ENCODE measurements at places on chromosomes 7 and 10. TPM values are rescaled to one million over a fixed set of nuclear protein-coding genes. Genes with fewer than 3 reads are reported as not detected.

DNA sequence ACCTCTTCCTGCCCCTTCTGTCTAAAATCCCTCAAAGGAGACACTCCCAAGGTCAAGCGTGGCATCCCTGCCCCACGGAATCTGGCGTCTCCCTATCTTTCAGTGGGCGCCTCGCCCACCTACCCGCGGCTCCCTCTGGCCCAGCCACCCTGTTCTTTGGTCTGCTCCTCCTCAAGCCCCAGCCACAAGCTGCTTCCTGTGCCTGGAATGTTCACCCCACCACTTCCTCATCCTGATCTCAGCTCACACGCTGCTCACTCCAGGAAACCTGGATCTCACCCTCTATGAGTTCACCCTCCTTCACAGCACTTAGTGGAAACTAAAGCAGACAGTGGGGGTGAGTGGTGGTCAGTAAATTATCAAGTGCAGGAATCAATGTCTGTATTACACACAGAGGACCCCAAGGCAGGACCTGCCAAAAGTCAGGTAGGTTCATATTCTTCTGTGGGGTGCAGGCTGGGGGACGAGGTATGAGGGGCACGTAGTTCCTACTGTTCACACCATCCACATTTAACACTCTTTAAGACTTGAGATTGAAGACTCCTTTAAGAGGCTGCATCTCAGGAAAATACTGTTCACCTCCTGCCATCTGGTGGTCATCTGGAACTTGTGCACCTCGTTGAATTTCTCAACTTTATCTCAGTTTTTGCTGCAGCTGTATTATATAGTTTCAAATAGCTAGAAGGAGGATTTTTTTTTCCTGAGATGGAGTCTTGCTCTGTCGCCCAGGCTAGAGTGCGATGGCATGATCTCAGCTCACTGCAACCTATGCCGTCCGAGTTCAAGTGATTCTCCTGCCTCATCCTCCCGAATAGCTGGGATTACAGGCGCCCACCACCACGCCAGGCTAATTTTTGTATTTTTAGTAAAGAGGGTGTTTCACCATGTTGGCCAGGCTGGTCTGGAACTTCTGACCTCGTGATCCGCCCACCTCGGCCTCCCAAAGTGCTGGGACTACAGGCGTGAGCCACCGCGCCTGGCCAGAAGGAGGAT, 166.6 kb downstream of the ARHGAP21 start:
- no peaks in the 10 kb centered on the region for H3K36me3 ChIP-seq
- no peak overlapping the region for H3K27ac ChIP-seq
- no peaks in the 10 kb centered on the region for H3K27me3 ChIP-seq
- H3K4me3 ChIP-seq, result no peak overlapping the region
- peaks cover 3% of the 10 kb centered on the region for H3K4me1 ChIP-seq
- peak; percentile 16 for DNase-seq

GRCh38 chr7:36775676-36776075, 51.4 kb upstream of the AOAH start:
- no peak for DNase-seq
- H3K27me3 ChIP-seq, result no peaks in the 10 kb centered on the region
- no peak overlapping the region for H3K27ac ChIP-seq
- H3K4me3 ChIP-seq, result no peak overlapping the region

The PTER gene
- 22.9 TPM for total RNA-seq

- H3K4me3 ChIP-seq, result no peak overlapping the region
- H3K36me3 ChIP-seq, result no peaks in the 10 kb centered on the region
- H3K4me1 ChIP-seq, result peaks cover 2% of the 10 kb centered on the region
- peaks cover 31% of the 10 kb centered on the region for H3K27me3 ChIP-seq
Observed at GRCh38 chr10:120969219-120969645, 118.1 kb downstream of the WDR11 start.

DNA sequence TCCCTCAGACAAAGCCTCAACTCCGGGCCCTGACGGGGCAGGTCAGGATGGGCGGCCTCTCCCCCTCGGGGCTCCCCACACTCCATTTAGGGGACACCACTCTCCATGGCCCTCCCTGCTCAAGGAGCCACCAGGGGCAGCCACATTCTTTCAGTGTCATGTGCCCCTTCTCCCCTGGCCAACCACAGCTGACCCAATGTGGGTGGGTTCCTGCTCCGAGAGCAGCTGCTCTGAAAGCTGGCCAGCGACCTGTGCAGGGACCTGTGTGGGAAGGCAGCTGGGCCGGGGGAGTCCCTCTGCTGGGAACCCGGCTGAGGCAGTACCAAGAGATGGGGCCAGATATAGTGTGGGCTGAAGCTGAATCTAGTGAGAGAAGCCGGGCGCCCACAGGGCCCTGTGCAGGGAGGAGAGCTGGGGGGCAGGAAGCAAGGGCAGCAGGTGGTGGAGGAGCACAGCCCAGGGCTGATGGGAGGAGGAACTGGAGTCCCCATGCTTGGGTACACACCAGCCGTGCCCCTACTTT, 40.6 kb upstream of the NPFFR1 start:
- H3K27ac ChIP-seq, result no peak overlapping the region
- H3K36me3 ChIP-seq, result no peaks in the 10 kb centered on the region
- DNase-seq, result peak; percentile 22
- H3K4me3 ChIP-seq, result no peak overlapping the region
- peaks cover 27% of the 10 kb centered on the region for H3K4me1 ChIP-seq
- H3K27me3 ChIP-seq, result no peaks in the 10 kb centered on the region

DNA sequence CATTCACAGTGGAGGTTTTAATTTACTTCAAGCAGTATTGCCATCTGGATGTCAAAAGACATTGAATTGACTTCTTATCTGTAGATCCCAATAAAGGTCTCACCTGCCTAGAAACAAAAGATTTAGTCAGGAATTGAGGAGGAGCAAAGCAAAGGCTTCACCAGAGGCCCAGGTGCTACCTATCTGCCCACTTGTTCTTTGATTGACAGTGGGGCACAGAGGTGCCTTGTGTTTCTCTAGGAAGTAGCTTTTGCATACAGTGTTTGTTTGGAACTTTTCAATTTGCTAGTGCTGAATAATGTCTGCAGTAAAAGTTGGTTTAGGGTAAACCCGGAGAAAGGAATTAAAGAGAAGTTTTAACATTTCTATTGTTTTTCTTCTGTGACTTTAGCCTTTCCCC, 40.4 kb downstream of the AUTS2 start:
- H3K27me3 ChIP-seq, result no peaks in the 10 kb centered on the region
- no peak overlapping the region for H3K27ac ChIP-seq
- H3K4me3 ChIP-seq, result no peak overlapping the region
- no peaks in the 10 kb centered on the region for H3K4me1 ChIP-seq
- H3K36me3 ChIP-seq, result no peaks in the 10 kb centered on the region

DNA sequence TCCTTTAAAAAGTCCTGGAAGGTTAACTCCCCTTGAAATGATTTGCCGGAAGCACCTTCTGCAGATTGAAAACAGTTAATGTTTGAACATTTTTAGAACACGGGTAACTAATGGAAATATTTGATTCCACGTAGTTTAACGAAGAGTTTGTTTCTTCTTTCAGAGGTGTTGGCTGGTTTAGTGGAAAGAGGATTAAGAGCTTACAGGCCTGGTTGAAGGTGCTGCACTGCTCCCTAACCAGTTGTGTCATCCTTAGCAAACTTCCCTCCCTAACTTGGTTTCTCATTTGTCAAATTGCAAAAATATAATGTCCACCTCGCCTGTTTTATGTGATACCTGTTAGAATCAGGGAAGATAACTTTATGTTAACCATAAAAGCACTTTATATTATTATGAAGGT, 243.0 kb upstream of the FZD8 start:
- no peak overlapping the region for H3K27ac ChIP-seq
- H3K4me3 ChIP-seq, result no peak overlapping the region
- H3K36me3 ChIP-seq, result no peaks in the 10 kb centered on the region
- DNase-seq, result no peak
- H3K4me1 ChIP-seq, result no peaks in the 10 kb centered on the region

GRCh38 chr10:34236931-34237330, 578.2 kb downstream of the PARD3 start:
- H3K27ac ChIP-seq, result no peak overlapping the region
- no peaks in the 10 kb centered on the region for H3K36me3 ChIP-seq
- DNase-seq, result no peak
- H3K4me1 ChIP-seq, result no peaks in the 10 kb centered on the region

DNA sequence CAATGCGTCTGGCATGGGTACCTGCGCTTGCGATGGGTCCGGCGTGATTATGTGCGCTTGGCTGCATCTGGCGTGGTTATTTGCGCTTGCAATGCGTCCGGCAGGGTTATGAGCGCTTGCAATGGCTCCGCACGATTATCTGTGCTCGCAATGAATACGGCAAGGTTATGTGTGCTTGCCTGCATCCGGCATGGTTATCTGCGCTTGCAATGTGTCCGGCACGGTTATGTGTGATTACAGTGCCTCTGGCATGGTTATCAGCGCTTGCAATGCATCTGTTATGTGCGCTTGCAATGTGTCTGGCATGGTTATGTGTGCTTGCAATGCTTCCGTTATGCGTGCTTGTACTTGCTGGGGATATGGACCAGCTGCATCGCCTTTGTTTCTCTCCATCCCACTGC, 37.7 kb downstream of the RBAK start:
- no peaks in the 10 kb centered on the region for H3K36me3 ChIP-seq
- H3K27me3 ChIP-seq, result peaks cover 14% of the 10 kb centered on the region
- DNase-seq, result no peak
- no peak overlapping the region for H3K27ac ChIP-seq
- no peak overlapping the region for H3K4me3 ChIP-seq
- peaks cover 3% of the 10 kb centered on the region for H3K4me1 ChIP-seq

The TNPO3 gene
- total RNA-seq, result 72.2 TPM

GRCh38 chr7:123738356-123738755, 10.4 kb downstream of the WASL start:
- peaks cover 45% of the 10 kb centered on the region for H3K36me3 ChIP-seq
- DNase-seq, result no peak
- no peak overlapping the region for H3K27ac ChIP-seq
- peaks cover 34% of the 10 kb centered on the region for H3K4me1 ChIP-seq
- no peak overlapping the region for H3K4me3 ChIP-seq

DNA sequence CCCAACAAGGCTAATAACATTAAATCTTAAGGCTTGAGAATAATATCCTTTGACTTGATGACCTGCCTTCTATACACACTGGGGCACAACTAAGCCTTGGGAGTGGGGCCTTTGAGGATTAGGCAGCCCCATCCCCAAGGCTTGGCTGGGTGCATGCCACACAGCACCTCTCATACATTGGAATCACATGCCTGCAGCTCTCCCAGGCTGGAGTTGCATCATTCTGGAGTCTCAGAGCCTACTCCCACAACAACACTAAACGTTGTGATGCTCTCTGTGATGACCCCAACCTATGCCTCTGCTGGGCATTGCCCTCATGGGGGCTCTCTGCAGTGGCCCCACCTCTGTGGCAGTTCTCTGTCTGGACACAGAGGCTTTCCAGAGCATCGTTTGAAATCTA, 31.9 kb upstream of the SGCE start:
- no peak for DNase-seq
- H3K36me3 ChIP-seq, result no peaks in the 10 kb centered on the region
- no peaks in the 10 kb centered on the region for H3K4me1 ChIP-seq
- H3K27ac ChIP-seq, result no peak overlapping the region
- H3K27me3 ChIP-seq, result peaks cover 7% of the 10 kb centered on the region

- DNase-seq, result no peak
- H3K4me1 ChIP-seq, result no peaks in the 10 kb centered on the region
- no peaks in the 10 kb centered on the region for H3K27me3 ChIP-seq
- no peak overlapping the region for H3K27ac ChIP-seq
Observed at GRCh38 chr7:141153231-141153630, 79.4 kb downstream of the TMEM178B start.

DNA sequence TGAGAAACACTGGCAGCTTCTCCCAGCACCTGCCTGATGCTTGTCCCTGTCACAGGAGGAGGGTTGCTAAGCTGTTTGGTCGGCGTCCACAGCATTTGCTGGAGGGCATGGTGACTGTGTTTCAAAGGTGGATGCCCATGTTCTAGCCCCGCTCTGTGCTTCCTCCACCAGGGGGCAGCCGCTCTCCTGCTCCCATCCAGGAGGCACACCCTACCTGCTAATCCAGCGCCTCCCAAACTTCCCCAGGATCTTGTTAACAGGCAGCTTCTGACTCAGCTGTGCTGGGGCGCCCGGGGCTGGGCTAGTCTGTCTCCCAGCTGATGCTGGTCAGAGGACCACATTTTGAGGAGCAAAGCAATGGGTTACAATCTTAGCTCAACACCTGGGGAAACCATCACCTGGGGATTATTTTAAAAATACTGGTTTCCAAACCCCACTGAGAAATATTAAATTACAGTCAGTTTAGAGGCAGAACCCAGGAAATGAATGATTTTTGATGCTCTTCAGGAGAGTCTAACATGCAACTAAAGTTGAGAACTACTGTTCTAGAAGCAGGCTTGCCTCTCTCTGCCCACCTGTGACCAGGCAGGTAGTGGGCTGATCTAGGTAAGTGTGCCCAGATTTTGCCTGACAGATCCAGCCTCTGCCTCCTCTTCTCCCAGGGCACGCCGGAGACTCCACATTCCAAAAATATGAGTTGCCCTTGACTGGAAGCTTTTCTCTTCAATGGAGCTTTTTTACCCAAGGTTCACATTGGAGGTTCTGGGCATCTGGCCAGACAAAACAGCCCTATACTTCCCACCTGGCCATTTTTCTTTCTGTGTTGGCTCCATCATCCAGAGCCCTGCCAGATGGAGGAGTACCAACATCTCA, 92.7 kb upstream of the GPR26 start:
- H3K27ac ChIP-seq, result no peak overlapping the region
- H3K27me3 ChIP-seq, result peaks cover 33% of the 10 kb centered on the region
- peak; percentile 26 for DNase-seq
- no peak overlapping the region for H3K4me3 ChIP-seq
- H3K36me3 ChIP-seq, result no peaks in the 10 kb centered on the region

DNA sequence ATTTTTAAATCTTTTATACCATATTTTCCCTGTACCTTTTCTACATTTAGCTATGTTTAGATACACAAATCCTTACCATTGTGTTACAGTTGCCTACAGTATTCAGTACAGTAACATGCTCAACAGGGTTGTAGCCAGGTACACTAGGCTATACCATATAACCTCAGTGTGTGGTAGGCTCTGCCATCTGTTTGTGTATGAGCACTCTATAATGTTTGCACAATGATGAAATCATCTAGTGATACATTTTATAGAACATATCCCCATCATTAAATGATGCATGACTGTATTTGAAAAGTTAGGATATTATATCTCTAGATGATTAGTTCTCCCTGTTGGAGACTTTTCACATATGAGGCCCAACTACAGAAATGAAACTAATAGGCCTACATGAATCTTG, 188.6 kb downstream of the STK31 start:
- H3K36me3 ChIP-seq, result no peaks in the 10 kb centered on the region
- DNase-seq, result no peak
- no peak overlapping the region for H3K4me3 ChIP-seq
- peaks cover 36% of the 10 kb centered on the region for H3K27me3 ChIP-seq
- H3K4me1 ChIP-seq, result peaks cover 25% of the 10 kb centered on the region

- H3K27ac ChIP-seq, result no peak overlapping the region
- peaks cover 2% of the 10 kb centered on the region for H3K4me1 ChIP-seq
- no peaks in the 10 kb centered on the region for H3K36me3 ChIP-seq
- H3K27me3 ChIP-seq, result no peaks in the 10 kb centered on the region
Observed at GRCh38 chr10:105274556-105275070, 633.5 kb downstream of the SORCS3 start.

GRCh38 chr7:33024189-33024757, 38.3 kb downstream of the NT5C3A start:
- no peak overlapping the region for H3K27ac ChIP-seq
- H3K4me1 ChIP-seq, result no peaks in the 10 kb centered on the region
- DNase-seq, result no peak
- peaks cover 17% of the 10 kb centered on the region for H3K36me3 ChIP-seq
- H3K4me3 ChIP-seq, result no peak overlapping the region

- no peaks in the 10 kb centered on the region for H3K4me1 ChIP-seq
- DNase-seq, result no peak
- no peaks in the 10 kb centered on the region for H3K27me3 ChIP-seq
- H3K36me3 ChIP-seq, result no peaks in the 10 kb centered on the region
Observed at GRCh38 chr7:85226361-85227085, 39.7 kb upstream of the SEMA3D start.
